ENCODE measurements at places on chromosomes 6 and 20. TPM values are rescaled to one million over a fixed set of nuclear protein-coding genes. Genes with fewer than 3 reads are reported as not detected.

Gene NQO2
- total RNA-seq = 8.7 TPM

Gene COL12A1
- 470 TPM for total RNA-seq

Gene SDCBP2
- 1.9 TPM for total RNA-seq

Gene PTCRA
- not detected for total RNA-seq

Gene SCUBE3
- total RNA-seq = 3.9 TPM

Measured in urinary bladder (tissue), 4 donors.